Activated naive CD4-positive, alpha-beta T cell treated with anti-CD3 and anti-CD28 coated beads for 36 hours (primary cell): ENCODE measurements at places on chromosomes 13 and 19. TPM values are rescaled to one million over a fixed set of nuclear protein-coding genes. Genes with fewer than 3 reads are reported as not detected.

METTL21C gene
- not detected for total RNA-seq

ZNF835 gene
- 0.67 TPM for total RNA-seq

- no peaks in the 10 kb centered on the region for H3K27me3 ChIP-seq
- peaks cover 1% of the 10 kb centered on the region for H3K36me3 ChIP-seq
- no peak for DNase-seq
These were observed 39.4 kb downstream of the NFIX start for GRCh38 chr19:13034636-13035035.

GRCh38 chr13:110328573-110328972, 21.5 kb downstream of the COL4A2 start:
- no peak overlapping the region for H3K4me3 ChIP-seq
- no peak for DNase-seq
- H3K36me3 ChIP-seq, result no peaks in the 10 kb centered on the region

GRCh38 chr19:48695743-48696352, at the start of gene FUT2:
Gene FUT2, plus strand, starts transcription at chr19:48695971. Its CDS starts 6,986 bp downstream, at chr19:48702957.
- H3K27me3 ChIP-seq, result peaks cover 15% of the 10 kb centered on the region
- peaks cover 15% of the 10 kb centered on the region for H3K4me1 ChIP-seq

GRCh38 chr19:3324405-3324856, 42.0 kb upstream of the NFIC start:
- no peak overlapping the region for H3K27ac ChIP-seq
- peak; percentile 90 for DNase-seq
- H3K27me3 ChIP-seq, result peaks cover 13% of the 10 kb centered on the region
- H3K36me3 ChIP-seq, result no peaks in the 10 kb centered on the region
- H3K4me1 ChIP-seq, result peaks cover 2% of the 10 kb centered on the region

GRCh38 chr19:6730153-6730804, 7.1 kb downstream of the GPR108 start:
- peaks cover 13% of the 10 kb centered on the region for H3K36me3 ChIP-seq
- peak; percentile 58 for DNase-seq
- H3K4me1 ChIP-seq, result peaks cover 2% of the 10 kb centered on the region
- no peak overlapping the region for H3K4me3 ChIP-seq
- no peaks in the 10 kb centered on the region for H3K27me3 ChIP-seq
- no peak overlapping the region for H3K27ac ChIP-seq

- no peak for DNase-seq
- H3K36me3 ChIP-seq, result peaks cover 11% of the 10 kb centered on the region
- H3K27ac ChIP-seq, result peak overlapping the region; percentile 98
These were observed 20.3 kb downstream of the RFX1 start for GRCh38 chr19:13985771-13986347.
